Osteocyte (in vitro differentiated cells): ENCODE measurements at places on chromosomes 12 and 14. TPM values are rescaled to one million over a fixed set of nuclear protein-coding genes. Genes with fewer than 3 reads are reported as not detected.

DNA sequence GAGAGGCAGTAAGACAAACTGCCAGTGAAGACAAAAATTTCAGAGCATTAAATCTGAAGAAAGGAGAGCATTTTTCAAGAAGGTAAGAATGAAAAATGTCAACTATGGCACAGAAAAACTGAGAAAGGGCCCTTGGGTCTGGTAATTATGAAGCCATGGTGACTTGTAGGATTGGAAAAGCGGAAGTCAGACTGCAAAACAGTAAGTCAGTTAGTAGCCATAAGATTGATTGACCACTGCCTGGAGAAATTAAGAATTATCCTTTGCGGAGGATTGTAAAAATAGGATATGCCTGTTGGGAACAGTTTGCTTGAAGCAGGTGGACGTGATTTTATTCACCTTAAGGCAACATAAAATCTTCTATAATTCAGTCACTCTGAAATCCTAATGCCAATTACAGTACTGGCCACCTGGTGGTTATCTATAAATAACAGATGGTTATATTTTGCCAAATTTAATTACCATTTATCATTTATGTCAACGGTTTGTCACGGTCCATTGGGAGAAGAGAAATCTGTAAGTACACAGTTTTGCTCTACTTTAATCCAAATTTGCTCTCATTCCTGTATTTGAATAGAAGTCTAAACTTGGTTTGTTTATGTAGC is 127.1 kb upstream of the CNTN1 start:
- DNase-seq: no peak

TEAD4 gene
- 28.9 and 30.0 TPM in 2 replicates for total RNA-seq

PPP2R5E gene
- total RNA-seq: 43.3 and 43.7 TPM in 2 replicates

ZNF385A gene
- 12.3 and 12.7 TPM in 2 replicates for total RNA-seq

GRCh38 chr12:119679490-119679889 is 11.6 kb downstream of the PRKAB1 start:
- DNase-seq: no peak

- DNase-seq: no peak
These were observed 655.1 kb downstream of the VRK1 start for GRCh38 chr14:97452314-97452713.

ABCC9 gene
- 0.46 and 0.89 TPM in 2 replicates for total RNA-seq

ZNF26 gene
- total RNA-seq: 13.6 and 16.3 TPM in 2 replicates

RNASE3 gene
- total RNA-seq: not detected in 2 replicates

TAMALIN gene
- 22.5 and 25.5 TPM in 2 replicates for total RNA-seq

- no peak for DNase-seq
These were observed 29.1 kb upstream of the LRTM2 start for GRCh38 chr12:1791104-1791841.

DNA sequence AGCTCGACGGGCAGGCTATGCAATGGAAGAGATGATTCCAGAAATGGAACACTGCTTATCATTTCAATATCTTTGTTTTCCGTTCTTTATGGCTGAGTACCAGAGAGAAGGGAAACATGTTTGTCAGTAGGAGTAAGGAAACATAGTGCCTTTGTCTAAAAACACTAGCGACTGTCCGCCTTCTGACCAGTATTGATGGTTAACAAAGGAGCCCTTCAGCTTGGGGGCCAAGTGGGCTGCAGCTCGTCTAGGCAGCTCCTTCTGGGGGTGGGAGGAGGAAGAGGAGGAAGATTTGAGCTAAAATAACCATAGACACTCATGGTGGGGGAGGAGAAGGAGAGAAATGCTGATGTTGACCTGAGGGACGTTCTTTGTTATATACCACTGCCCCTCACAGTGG is 15.0 kb downstream of the COQ5 start:
- no peak for DNase-seq

GRCh38 chr12:31874961-31875608 is 84.1 kb upstream of the RESF1 start:
- no peak for DNase-seq

P3H3 gene
- 86.5 and 90.8 TPM in 2 replicates for total RNA-seq

- no peak for DNase-seq
These were observed 113.0 kb downstream of the TMEM30B start for GRCh38 chr14:61168141-61168540.

RALGAPA1 gene
- 47.9 and 52.6 TPM in 2 replicates for total RNA-seq

GRCh38 chr12:78028426-78028825 is 197.7 kb downstream of the NAV3 start:
- DNase-seq: no peak

DNA sequence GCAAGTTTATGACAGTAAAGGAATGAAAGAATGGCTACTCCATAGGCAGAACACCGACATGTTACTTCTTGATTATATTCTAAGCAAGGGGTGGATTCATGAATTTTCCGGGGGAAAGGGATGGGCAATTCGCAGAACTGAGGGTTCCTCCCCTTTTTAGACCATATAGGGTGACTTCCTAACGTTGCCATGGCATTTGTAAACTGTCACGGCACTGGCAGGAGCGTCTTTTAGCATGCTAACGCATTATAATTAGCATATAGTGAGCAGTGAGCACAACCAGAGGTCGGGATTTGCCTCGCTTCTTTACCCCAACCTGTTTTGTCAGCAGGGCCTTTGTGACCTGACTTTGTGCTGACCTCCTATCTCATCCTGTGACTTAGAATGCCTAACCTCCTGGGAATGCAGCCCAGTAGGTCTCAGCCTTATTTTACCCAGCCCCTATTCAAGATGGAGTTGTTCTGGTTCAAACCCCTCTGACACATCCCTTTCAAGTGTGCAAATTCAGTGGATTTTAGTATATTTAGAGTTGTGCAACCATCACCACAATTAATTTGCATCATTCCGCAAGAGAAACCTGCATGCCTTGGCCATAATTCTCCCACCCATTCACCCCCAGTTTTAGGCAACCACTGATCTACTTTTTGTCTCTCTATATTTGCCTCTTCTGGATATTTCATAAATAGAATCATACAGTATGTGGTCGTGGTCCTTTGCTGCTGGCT is 27.4 kb downstream of the PALS1 start:
- no peak for DNase-seq

BCL2L14 gene
- total RNA-seq: not detected in 2 replicates

- DNase-seq: no peak
These were observed 6.7 kb downstream of the LRP1 start for GRCh38 chr12:57134949-57135348.

- DNase-seq: no peak
These were observed 41.6 kb downstream of the LRRC74A start for GRCh38 chr14:76867516-76868453.

DNA sequence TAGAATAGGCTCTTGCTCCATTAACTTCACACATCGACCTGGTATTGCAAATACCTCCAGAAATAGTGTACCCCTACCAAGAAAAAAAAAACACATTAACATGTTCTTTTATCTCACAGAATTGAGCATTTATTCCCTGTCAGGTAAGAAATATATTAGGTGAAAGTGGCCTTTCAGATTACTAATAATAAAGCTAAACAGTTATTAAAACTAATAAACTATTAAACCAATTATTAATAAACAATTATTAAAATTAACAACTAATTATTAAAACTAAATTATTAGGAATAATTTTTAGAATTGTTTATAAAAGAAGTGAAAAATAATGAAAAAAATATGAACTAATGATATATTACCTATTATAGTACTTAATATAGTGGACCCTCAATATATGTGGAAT is 7.2 kb upstream of the AK7 start:
- DNase-seq: no peak

- DNase-seq: no peak
These were observed 570.1 kb downstream of the FSCB start for GRCh38 chr14:43937001-43937400.

GRCh38 chr14:91998667-91999570 is 40.9 kb downstream of the TRIP11 start:
- DNase-seq: no peak

KCNA1 gene
- total RNA-seq: 0.31 and 0.40 TPM in 2 replicates

DNA sequence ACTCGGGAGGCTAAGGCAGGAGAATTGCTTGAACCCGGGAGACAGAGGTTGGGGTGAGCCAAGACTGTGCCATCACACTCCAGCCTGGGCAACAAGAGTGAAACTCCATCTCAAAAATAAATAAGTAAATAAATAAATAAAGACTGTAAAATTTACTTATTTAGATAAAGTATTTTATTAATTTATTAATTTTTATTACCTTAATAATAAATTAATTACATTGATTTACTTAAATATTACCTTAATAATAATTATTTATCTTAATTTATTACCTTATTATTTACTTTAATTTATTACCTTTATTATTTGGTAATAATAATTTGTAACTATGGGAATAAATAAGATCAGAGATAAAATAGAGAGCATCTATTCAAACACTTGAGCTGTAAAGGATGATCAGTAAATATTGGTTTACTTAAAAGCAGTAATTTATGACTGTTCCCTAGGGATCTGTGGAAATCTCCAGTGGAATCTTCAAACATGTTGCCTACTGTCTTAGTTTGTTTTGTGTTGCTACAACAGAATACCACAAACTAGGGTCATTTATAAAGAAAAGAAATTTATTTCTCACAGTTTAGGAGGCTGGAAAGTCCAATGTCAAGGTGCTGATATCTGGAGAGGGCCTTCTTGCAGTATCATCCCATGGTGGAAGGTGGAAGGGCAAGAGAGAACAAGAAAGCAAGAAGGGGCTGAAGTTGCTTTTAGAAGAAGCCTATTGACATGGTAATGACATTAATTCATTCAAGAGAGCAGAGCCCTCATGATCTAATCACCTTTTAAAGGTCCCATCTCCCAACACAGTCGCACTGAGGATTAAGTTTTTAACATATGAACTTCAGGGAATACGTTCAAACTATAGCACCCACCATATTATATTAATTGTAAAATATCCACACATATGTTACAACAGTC is 37.1 kb downstream of the SOCS2 start:
- DNase-seq: no peak

ACADS gene
- 4.6 and 4.9 TPM in 2 replicates for total RNA-seq

GRCh38 chr12:68109001-68109400 is 50.5 kb downstream of the IFNG start:
- DNase-seq: no peak

GRCh38 chr12:120115066-120115465 is 1.5 kb downstream of the RAB35 start:
- DNase-seq: no peak

LRRC10 gene
- not detected in 2 replicates for total RNA-seq

CCDC175 gene
- total RNA-seq: not detected in 2 replicates

DNA sequence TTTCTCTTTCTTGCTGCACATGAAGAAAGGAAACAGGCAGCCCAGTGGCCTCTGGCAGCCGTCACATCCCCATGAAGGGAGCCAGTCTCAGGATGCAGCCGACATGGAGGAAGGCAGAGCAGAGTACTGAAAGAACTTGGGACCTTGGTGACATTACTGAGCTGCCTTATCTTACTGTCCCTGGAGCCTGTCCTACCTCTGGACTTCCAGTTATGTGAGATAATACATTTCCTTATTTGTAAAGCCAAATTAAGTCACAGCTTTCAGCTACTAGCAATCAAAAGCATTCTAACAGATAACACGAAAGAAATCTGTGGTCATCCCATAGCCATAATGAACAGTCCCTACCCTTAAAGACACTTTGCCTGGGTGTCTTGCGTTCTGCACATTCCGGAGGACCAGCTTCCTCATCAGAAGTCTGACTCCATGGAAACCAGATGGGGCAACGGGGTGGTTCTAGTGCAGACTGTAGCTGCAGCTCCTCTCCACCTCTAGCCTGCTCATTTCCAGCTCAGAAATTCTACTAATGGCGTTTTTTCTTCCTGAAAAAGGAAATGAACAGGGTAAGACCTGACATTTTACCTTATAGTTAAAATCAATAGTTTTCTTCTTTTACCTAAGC is 7.8 kb upstream of the EGLN3 start:
- DNase-seq: no peak

- DNase-seq: peak; percentile 90
These were observed 118.9 kb downstream of the VEZT start for GRCh38 chr12:95336387-95337067.

- DNase-seq: no peak
These were observed 101.7 kb downstream of the CIT start for GRCh38 chr12:119775246-119775895.

GRCh38 chr12:121579981-121580868 is 598 bp downstream of the KDM2B start:
- no peak for DNase-seq
